ENCODE measurements at places on chromosomes 12 and 14.

GRCh38 chr12:12240662-12241340, 26.0 kb downstream of the LRP6 start:
- no peak for DNase-seq

DNA sequence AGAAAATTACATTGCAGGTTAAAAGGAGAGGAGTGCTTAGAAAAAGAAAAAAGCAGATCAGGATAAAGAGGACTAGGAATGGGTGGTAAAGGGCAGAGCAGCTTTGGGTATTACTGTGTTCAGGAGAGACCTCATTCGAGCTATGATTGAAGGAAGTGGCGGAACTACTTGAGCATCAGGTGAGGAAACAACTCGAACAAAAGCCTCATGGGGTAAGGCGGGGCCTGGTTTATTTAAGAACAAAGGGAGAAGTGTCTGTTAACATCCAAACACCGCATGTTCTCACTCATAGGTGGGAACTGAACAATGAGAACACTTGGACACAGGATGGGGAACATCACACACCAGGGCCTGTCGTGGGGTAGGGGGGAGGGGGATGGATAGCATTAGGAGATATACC, 444.6 kb upstream of the CCDC196 start:
- no peak for DNase-seq

DNA sequence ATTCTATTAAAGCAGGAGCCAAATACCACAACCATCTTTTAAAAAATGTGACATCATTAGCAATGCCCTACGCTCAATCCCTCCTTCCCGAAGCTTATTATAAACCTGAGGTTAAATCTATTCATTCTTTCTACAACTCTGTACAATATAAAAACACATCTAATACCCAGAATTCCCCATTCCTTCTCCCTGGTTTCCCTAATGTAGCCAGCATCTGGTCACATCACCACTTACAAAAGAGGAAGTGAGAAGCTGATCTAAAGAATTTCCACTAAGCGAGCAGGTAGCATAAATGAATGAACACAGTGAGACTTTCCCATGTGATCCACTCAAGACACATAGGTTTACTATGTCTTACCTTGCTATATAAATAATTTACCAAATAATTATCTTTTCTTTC, 90.4 kb downstream of the LRP6 start:
- no peak for DNase-seq

DNA sequence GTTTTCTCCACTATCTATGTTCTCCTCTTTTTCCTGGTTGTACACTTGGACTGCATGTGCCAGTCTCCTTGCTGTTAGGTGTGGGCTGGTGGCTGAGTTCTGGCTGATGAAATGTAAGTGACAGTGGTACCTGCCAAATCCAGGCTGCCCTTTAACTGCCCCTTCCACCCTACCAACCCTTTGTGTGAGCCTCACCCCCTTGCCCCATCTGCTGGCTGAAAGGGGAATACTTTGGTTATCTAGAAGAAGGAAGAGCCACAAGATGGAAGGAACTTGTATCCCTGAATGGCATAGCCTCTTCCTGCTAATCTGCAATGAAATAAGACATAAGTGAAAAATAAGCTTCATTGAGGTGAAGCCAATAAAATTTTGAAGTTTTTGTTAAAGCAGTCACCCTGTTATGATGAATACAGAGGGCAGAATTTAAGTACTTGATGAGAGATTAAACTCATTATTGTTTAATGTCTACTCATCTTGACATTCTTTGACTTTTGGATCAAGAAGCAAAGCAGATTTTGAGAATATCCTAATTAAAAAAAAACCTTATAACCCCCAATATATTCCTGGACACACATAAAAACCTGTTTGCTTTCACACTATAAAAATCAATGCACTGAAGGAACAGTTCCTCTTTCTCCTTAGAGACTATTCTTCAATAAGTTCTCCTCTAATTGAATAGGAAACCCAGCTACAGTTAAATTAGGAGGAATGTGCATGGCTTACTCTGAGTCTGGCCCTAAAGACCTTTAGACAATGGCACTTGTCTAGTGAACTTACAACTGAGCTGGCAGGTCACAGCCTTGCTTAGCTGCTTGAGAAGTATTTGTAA, 262.6 kb upstream of the BTG1 start:
- no peak for DNase-seq

- DNase-seq: no peak
These were observed 12.5 kb downstream of the ISM2 start for GRCh38 chr14:77485901-77486678.

DNA sequence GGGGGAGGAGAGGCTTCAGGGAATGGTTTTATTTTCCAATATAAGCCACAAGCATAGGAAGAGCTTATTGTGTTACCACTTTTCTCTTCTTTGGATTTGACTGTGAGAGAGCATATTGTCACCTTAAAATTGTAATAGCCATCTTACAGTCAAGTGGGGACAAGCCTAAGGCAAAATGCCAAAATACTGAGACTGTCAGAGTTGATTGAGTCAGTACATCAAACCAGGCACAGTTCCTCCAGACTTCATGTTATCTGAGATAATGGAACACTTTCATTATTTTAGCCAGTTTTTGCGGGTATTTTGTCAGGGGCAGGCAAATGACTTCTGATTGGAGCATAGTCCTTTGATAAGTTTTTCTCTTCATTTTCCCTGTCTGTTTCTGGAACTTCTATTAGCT, 19.5 kb upstream of the NUBPL start:
- DNase-seq: no peak

DNA sequence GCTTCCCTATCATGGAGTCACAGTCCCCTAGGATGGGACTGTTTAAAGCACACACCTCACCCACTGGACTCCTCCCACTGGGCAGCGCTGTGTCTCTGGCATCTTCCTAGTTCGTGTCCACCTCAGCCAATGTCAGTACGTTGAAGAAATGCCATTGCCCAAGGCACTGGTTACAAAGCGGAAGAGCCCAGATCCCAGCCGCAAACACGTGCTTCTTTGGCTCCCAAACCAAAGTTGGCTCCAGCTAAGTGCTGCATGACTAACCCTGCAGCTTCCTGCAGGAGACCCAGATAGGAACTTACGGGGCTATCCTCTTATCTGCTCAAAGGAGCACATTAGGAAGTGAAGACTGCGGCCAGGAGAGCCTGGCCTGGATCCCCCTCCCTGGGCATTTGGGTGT, 9.3 kb downstream of the SYNE3 start:
- no peak for DNase-seq

GRCh38 chr12:84056-84455, 17.5 kb downstream of the IQSEC3 start:
- no peak for DNase-seq

DNA sequence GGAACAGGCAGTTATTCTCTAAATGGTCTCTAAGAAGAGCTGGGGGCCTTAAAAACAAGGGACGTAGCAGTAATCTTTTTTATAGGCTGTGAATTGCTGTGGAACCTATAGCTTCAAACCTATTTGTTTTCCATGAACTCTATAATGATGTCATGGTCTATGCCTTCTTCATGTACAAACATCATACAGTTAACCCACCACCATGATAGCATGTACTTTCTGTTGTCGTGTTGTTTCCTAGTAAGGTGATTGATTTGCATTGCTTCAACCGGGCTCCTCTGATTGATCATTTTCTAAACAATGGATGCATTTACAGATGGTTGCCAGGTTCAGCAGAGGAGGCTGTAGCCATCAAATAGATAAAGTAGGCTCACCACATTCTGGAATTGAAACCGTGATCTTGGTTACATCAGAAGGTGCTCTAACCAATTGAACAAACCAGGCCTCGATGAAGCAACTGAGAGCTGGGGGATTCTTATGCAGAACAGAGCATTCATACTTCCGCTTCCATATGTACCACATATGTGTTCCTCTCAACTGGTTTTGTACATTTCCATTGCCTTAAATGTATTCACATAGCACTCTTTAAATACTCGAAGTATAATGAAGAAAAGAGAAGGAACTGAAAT, 25.6 kb upstream of the PCNX1 start:
- no peak for DNase-seq

DNA sequence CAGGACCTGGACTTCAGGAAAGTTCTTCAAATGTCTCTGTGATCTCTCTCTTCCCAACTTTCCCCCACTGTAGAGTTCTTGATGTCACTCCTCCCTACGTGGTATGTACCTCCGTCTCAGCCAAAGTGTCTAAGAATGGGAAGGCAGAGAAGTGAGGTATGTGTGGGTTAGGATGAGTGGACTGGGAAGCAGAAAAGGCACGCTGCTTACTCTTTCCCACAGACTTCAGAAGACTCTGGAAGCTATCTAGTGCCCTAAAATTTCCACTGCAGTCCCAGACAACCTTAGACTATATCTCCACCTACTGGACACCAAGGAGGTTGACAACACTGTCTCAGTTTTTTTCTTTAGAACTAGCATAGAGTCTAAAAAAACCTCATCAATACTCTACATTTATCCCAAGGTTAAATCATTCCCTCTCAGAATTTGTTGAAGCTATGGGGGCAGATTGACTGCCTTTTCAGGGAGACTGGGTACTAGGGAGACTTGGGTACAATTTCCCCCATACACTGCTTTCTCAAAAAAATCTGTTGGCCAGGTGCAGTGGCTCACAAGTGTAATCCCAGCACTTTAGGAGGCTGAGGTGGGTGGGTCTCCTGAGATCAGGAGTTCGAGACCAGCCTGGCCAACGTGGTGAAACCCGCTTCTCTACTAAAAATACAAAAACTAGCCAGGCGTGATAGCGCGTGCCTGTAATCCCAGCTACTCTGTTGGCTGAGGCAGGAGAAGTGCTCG, 20.6 kb upstream of the ITGA5 start:
- no peak for DNase-seq

All from T-helper 22 cell (primary cell).